ENCODE measurements at places on chromosomes 5 and 9.

- DNase-seq, result no peak
These were observed 33.2 kb upstream of the SLC6A3 start for GRCh38 chr5:1478271-1479035.

GRCh38 chr9:134413112-134413715 is 87.0 kb downstream of the RXRA start:
- DNase-seq, result no peak

DNA sequence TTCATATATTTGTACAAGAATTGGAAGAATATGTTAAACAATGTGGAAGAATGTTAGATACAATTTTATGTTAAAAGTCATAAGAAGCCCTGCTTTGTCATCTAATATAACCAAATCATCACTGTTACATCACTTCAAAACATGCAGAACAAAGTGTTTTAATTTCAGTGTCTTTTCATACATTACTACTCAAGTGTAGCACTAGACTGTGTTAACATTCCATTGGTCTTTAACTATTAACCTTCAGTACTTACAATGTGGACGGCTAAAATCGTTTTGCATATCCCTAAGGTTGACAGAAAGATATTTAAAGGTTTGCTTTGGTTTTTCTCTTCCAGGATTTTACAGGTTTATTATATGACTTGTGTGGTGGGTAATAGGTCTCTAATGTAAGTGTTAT is 50.9 kb downstream of the VCAN start:
- DNase-seq, result no peak

GRCh38 chr9:19138084-19138483 is 10.8 kb upstream of the PLIN2 start:
- DNase-seq, result no peak

GRCh38 chr5:102933316-102933715 is 178.2 kb downstream of the PAM start:
- no peak for DNase-seq

GRCh38 chr5:74490814-74491213 is 149.7 kb downstream of the ENC1 start:
- no peak for DNase-seq

DNA sequence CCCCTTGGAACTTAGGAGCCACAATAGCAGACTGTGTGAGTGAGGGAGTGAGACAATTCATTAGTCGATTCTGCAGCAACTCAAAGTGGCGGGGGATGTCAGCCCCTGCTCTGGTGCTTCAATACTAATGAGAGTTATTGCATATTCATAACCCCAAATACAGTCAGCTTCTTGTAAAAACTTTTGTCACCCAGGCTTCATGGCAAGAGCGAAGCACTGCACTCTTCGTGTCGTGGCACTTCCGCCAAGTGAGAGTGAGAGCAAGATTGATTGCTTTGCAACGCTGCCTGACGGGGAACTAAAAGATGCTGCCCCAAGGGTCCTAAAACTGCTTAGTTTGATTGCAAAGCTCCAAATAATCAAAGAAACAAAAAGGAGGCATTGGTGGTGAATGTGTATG is 150.9 kb downstream of the NR2F1-AS1 start:
- no peak for DNase-seq

DNA sequence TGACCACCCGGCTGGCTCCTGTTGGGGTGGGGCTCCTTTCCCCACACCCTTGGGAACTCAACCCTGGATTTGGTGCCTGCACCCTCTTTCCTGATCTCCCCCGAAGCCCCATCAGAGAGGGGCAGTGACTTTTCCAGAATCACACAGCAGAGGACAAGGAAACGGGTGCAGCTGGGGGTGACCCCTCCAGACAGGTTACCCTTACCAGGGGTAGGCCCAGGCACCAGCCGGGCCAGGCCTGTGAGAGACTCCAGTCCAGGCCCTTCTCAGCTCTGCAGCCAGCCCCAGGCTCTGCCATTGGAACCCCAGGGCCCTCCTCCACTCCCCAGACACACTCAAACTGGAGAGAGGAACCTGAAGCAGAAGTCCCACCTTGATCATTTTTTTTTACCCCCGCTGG is 19.0 kb upstream of the PHYHD1 start:
- no peak for DNase-seq

- DNase-seq, result no peak
These were observed 2046.8 kb upstream of the CDH9 start for GRCh38 chr5:29085142-29085541.

GRCh38 chr9:130635721-130636647 is 28.4 kb upstream of the PRDM12 start:
- DNase-seq, result no peak

GRCh38 chr5:58451732-58452565 is 7.9 kb downstream of the PLK2 start:
- DNase-seq, result no peak

DNA sequence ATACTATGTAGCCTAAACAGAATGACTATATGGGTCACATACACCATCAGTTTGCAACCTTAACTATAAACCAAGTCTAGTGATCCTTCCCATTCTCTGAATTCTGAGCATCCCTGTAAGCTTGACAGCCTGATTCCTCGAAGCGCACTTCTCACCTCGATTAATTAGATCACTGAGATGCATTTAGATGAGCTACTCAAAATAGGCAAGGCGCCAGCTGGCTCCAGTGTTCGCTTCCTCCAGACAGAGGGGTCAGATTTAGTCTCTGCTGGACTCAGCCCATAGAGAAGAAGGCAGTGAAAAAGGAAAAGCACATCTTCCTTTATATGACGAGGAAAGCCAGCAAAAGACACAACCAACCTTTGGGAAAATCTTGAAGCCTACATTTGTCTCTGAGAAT is 371.5 kb downstream of the MLLT3 start:
- no peak for DNase-seq

GRCh38 chr5:148482196-148482595 is 98.4 kb downstream of the FBXO38 start:
- DNase-seq, result no peak

DNA sequence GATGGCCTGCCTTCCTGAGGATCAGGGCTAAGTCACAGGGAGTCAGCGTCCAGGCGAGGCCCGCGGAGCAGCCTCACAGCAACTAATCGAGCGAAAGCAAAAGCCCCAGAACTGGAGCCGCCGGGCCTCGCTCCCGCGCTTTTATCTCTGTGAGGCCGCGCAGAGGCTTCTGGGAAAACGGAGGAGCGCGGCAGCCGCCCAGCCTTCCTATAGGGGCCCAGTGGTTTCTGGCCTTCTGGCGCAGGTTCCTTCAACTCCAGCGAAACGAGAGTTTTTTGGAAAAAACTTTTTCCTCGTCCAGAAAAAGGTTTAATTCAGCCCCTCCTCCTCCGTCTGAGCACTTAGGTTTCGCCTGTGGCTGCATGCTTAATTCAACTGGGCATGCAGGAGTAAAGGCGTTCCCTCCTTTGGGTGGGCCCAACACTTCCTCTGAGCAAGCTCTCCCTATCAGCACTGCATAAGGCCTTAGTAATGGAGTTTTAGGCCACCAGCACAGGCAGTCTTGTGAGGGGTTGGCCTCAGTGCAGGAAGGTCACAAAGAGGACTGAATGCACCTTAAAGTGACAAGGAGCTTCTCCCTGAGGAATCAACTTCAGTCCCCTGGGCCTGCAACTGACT is at the start of gene MEIKIN:
Gene MEIKIN (minus strand): TSS at position 113 of the 618 bp plus-strand sequence. CDS start 158 bp downstream, outside the sequence.
- no peak for DNase-seq

DNA sequence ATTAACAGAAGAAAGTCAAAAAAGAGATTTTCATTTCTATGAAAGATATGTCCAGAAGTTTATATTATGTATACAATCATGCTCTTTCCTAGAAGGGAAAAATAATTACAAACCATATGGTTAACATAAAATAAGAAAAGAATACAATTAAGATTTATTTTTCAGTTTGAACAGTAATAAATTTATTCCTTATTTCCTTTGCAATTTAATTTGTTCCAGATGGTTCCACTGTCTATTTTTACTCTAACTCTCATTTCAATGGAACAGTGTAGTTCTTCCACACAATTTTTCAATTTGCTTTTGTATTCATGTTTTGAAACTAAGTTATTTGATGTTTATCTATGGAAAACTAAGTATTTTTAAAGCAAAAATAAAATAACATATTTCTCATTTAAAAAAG is 1026.3 kb downstream of the TAF11L14 start:
- DNase-seq, result no peak

GRCh38 chr5:83281658-83282057 is 189.9 kb upstream of the VCAN start:
- no peak for DNase-seq

- DNase-seq, result no peak
These were observed 90.6 kb downstream of the ZFAND5 start for GRCh38 chr9:72274441-72274840.

- no peak for DNase-seq
These were observed 55.4 kb downstream of the STK32A start for GRCh38 chr5:147290261-147290660.

DNA sequence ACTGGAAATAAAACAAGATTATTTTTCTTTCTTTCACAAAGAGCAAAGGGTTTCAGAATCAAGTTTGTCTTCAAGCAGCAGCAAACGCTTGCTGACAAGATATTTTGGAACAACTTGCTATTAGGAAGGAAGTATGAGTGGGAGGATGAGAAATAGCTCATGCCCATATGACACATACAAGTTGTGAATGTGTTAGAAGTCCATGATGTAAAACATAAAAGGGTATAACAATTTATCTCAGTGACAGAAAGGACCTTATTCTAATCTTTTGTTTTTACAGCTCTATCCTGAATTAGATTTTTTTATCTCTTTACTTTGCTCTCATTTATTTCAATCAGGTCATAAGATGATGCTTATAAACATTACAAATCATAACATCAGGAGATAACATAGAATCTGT is 516.6 kb upstream of the MEF2C start:
- DNase-seq, result no peak

DNA sequence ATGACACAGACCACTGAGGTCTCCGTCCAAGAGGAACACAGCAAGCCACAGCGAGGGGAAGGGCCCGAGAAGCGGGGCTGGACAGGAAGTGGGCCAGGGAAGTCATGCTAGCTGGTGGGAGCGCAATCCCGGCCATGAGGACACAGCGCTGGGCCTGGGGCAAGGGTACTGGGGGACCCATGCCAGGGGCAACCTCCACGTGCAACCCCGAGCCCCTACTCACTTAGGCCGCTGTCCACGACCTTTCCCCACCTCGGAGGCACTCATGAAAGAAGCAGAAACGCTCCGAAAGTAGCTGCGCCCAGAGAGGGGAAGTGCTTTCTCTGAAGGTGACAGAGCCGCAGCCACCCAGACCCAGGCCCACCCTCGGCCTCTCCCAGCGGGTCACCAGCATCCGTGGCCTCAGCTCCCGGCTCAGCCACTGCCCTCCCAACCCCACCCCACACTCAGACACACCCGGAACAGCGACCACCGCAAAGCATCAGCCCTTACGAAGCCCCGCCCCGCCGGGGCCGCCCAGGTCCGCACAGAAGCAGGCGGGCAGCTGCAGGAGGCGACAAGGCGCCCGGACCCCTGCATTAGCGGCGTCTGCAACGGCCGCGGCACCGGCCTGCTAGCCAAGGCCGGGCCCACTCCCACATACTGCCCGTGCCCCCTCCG is 782 bp downstream of the BICD2 start:
- no peak for DNase-seq

DNA sequence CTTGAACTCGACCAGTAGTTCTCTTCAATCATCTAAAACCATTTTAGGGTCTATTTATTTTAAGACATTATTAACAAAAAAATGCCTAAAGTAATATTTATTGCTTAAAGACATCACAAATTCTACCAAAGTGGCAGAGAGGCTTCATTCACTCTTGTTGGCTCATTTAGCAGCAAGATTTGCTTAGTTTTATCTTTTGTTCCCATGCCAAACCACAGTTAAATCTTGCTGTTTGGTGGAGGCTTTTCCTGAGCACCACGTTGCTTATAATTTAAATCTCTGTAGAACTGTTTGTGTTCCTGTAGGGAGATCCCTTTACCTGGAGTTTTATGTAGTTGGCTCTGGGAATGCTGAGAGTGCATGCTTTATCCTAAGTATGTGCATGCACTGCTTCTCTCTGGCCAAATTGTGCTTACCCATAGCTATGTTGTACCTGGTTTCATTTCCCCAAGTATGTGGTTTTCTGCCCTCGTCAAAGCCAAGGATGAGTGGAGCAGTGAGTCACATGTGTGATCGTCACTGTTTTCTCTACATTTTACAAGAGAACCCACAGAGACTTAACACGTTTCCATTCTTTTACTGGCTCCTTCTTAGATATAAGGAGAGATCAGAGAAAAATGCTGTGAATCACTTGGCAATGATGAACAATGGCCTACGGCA is 42.1 kb upstream of the MAST4 start:
- no peak for DNase-seq

DNA sequence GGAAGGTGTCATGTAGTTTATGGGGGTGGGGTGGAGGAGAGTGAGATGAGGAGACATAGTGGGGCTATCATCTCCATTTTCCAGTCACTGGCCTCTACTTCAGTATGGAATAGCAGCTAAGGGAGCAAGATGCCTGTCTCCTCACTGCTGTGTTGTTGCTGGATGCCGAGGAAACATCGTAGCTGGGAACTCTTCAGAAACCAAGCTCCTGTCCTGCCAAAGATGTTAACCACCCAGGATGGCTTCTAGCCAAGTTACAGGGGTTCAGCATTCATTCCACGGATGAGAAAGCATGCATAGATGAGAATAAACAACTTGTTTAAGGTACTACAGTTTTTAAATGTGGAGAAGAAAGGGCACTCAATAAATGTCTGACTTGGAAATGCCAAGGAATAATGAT is 226.5 kb downstream of the ASTN2 start:
- no peak for DNase-seq

GRCh38 chr9:35845824-35846771 is 17.1 kb downstream of the TMEM8B start:
- DNase-seq, result no peak

GRCh38 chr5:55453211-55453610 is 81.6 kb downstream of the PLPP1 start:
- DNase-seq, result no peak

GRCh38 chr9:21969011-21969940 is 24.9 kb downstream of the CDKN2A start:
- no peak for DNase-seq

- no peak for DNase-seq
These were observed 704.1 kb downstream of the PRELID2 start for GRCh38 chr5:145130996-145131395.

DNA sequence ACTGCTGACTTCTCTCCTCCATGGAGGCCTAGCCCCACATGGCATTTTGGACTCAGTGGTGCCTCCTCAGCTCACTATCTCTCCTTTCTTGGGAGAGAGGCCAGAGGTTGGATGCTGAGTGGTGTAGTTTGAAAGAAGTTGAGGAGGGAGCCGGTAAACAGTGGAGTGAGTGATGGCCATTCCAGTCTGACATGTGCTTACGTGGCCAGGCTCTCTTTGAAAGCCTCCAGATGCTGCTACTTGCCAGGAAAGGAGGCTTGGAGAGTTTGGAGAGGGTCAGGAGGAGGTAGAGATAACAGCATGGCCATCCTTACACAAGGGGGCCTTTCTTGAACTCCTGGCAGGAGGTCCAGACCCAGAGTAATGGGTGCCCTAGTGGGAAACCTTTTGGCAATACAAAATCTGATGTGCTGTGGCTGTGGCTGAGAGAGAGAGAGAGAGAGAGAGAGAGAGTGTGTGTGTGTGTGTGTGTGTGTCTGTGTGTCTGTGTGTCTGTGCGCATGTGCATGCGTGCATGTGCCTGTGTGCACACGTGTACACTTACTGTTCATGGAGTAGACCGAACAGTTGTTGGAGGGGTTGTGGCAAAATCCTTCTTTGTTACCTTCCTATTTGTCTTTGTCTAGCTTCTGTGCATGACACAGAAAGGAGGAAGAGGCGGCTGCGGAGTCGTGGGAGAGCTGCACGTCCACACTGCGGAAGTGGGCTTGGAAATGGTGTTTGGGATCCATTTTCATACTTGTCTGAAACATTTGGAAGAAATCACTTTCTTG is 37.8 kb downstream of the RALGPS1 start:
- DNase-seq, result no peak

- no peak for DNase-seq
These were observed 15.9 kb downstream of the STOM start for GRCh38 chr9:121354141-121354540.

Data from iPS DF 19.7 (cell line).